ENCODE measurements at places on chromosomes 7 and 10.

- no peak for DNase-seq
Measured at GRCh38 chr10:122422266-122422989, 32.0 kb upstream of the ARMS2 start.

- no peak for DNase-seq
Measured at GRCh38 chr10:29189256-29189655, 99.6 kb upstream of the LYZL1 start.

- DNase-seq, result no peak
Measured at GRCh38 chr7:148242294-148242821, 348.2 kb upstream of the C7orf33 start.

- no peak for DNase-seq
Measured at GRCh38 chr10:103058034-103058433, 135.0 kb downstream of the NT5C2 start.

DNA sequence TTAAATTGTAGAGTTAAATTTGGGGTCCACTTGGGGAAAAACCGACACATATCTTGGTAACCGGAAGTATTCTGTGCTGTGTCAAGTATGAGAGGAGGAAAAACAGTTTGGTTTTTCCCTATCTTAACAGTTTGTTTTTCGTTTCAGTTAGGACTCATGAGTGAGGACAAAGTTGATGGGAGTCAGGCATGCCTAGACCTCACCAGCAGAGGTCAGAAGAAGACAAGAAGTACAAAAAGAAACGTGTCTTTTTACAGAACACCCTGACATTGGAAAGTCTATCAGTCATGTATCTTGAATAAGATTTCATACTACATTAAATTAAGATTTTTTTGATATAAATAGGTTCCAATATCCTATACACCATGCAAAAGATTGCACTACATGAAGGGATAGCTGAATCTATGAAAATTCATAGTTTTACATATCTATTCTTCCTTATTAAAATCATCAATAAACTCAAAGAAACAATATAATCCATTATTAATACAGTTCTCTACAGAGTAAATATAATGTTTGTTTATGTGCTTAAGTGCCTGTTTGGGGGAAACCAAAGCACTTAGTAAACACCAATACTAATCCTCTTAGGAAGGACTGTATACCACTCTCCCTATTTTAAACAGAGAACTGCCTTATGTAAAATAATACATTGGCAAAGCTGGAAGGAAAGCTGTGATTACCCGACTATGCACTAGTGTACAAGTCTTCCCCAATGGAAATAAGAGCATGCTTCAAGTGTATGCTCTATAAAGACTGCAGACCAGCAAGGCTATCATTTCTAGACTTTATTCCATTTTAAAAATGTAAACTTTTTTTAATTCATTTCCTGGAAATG lies 95.6 kb downstream of the USP6NL start:
- peak; percentile 21 for DNase-seq

DNA sequence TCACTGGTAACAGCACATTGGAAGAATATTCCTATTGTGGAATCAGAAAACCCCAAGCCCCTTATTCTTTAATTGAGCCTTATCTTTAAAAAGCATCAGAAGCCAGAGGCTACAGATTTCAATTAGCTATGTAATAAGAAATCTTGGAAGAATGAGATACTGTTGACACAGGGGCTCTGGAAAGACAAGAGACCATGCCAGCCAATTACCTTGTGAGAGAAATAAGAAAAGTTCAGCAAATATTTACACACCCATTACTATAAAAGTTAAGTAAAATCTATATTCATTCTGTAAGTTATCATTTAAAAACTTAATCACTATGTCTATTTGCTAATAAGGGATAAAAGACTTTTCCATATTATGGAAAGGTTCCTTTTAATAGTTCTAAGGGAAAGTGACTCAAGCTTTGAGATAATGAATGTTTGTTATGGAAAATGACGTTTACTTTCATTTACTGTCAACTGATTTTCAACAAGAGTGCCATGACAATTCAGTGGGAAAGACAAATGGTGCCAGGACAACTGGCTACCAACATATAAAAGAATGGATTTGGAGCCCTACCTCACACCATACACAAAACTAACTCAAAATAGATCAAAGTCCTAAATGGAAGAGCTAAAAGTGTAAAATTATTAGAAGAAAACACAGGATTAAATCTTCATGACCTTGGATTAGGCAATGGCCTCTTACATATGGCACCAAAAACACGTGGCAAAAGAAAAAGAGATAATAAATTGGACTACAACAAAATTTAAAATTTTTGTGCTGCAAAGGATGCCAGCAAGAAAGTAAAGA lies 28.3 kb downstream of the ZFAND2A start:
- no peak for DNase-seq

DNA sequence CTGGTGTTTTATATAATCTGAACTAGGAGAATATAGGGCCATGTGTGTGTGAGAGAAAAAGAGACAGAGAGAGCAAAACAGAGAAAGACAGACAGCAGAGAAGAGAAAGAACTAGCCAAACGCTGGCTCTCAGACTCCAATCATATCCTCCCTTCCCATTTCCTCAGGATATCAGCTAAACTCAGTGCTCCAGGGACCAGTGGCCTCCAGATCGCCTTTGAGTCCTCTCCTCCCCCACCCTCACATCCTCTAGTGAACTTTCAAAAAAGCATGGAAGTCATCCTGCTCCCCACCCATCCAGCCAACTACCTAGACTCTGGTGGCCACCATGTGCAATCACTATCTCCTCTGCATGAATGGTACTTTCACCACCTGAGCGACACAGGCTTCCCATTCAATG lies 386.1 kb upstream of the NPVF start:
- no peak for DNase-seq

DNA sequence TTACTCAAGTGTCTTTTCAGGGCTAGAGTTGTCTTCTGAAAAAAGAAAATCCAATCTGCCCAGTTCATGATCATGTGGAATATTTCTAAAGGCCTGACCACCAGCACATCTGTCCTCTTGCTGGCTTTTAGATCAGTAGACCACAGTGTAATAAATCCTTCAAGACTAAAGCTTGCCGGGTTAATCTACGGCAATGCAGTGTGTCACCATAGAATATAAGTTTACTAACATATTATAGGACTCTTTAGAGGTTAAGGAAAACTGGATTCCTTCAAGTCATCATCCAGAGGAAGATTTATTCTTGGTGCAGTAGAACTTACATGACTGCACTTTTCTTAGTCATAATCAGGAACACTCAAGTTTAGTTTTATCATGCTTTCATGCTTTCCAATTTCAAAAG lies 349.5 kb downstream of the SEMA3D start:
- DNase-seq, result no peak

DNA sequence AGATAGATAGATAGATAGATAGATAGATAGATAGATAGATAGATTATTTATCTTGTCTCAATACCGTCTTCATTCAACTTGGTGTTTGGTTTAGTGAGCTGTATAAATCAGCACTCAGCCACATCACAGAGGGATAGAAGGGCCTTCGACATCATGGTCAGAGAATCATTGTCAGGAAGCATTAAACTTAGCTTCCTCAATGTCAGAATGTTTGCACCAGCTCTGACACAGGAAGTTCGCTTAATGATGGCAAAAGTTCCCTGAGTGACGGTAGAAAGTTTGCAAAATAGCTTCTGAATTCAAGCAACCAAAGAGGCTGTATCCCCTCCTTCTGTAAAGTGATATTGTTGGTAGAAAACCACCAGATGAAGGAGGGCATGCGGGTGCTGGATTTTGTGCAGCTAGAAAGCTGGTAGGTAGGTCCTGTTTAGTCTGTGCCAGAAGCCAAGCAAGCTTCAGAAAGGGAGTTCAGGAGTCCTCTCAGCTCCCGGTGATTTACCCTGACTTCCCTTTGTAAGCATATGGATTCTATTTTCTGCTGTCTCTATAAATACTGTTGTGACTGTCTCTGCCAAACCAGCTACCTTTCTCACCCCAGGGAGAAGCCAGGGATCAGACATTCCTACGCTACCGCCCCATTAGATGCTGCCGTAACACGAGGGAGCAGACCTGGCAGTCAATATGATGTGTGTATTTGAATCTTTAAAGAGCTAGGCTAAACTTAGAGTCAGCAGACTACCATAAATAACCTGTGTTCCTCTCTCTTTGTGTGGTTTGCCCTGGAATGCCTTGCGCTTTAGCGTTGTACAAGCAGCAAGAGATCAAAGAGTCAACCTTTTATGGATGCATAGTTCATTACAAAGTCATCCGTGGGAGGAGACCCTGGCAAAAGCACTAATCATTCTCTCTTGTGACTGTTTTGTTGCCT lies 200.5 kb upstream of the KIAA1217 start:
- DNase-seq, result no peak

DNA sequence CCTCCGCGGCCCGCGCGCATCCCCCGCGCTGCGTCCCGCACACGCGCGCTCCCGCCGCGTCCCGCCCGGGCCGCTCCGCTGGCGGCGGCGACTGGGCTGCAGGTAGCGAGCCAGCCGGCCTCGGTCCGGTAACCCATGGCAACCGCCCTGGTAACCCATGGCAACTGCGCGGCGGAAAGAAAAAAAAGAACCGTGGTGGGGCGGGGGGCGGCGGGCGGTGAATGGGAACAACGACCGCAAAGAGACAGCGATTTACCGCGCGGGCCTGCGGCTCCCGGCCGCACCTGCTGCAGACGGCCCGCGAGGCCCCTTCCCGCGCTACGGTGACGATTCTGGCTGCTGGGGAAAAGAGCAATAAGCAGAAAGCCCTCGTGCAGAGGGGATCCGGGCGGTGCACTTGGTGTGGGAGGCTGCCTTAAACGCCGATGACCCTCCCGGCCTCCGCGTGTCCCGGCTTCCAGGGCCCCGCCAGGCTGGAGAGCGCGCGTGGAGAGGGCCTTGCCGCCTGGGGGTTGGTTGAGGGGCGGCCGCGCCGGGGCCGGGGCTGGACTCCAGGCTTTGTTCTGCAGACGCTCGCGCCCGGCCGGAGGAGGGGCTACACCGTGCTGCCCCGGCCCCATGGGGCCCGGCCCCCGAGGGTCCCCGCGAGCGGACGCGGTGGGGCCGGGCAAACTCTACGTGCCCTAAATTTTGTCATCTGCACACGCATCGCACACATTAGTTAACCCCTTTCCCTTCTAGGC lies 84.7 kb downstream of the SNX10 start:
- no peak for DNase-seq

DNA sequence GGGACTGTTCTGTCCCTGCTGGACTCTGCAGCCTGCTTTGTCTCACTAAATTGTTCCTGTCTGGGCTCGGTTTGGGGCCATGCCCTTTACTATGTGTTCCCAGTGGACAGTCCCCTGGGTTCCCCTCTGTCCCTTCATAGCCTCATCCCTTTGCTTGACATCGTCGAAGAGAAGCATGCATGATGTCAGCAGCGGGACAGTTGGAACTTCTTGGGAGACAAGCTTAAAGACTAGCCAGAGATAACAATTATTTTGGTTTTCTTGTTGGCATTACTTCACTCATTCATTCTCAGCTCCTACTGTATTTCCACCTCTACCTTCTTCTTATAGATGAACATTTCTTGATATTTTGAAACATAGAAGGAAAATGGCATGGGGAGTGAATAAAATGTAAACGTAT lies 2.7 kb downstream of the EPHB6 start:
- no peak for DNase-seq

GRCh38 chr7:95485391-95486123 lies at the start of gene ASB4:
Gene ASB4 (plus strand): TSS chr7:95485943. CDS start chr7:95485972, 29 bp downstream.
- DNase-seq, result no peak

GRCh38 chr10:51367127-51367526 lies 292.8 kb downstream of the PRKG1 start:
- no peak for DNase-seq

DNA sequence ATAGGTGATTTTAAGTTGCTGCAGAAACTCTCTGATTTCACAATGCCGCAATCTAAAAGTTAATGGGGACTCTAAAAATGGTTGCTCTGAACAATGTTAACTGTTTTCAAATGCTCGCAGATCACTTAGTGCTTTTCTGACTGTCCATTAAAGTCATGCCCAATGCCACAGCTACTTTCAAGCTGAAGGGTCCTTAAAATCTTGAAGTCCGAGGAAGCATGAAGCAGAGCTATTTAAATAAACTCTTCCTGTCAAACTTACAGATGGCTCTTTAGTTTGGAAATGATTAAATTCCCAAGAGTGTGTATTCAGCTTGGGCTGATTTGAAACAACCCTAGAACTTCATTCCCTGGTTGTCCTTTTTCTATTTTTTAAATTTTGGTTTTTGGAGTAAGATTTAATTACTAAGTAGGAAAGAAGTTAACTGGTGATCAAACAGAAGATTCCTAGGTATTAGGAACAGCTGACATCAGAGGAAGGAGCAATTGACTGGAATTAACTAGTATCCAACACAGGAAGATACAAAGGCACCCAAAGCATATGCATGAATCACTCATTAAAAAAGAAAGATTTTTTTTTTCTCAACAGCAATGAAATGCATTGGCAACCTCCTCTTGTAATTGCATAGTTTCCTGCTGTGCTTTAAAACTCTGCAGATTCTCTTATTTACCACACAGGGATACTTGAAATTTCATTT lies 105.1 kb downstream of the NRP1 start:
- DNase-seq, result no peak

DNA sequence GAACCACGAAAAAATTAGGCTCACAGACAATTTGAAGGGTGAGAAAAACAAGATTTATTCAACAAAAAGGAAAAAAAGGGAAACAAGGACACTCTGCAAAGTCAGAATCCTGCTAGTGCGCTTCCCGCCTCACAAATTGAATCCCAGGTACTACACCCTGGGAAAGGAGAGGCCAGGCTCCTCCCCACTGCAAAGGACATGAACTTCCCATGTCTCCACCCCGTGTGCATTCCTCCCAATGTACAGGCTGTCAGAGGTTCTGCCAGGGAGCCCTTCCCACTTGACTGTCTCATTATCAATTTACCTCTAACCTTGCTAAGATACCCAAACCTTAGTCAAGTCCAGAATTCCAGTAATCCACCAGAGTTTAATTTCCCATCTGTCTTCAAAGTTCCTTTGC lies 70.4 kb upstream of the CDK1 start:
- no peak for DNase-seq

GRCh38 chr7:90474284-90475210 lies 5.1 kb downstream of the PTTG1IP2 start:
- DNase-seq, result peak; percentile 64

DNA sequence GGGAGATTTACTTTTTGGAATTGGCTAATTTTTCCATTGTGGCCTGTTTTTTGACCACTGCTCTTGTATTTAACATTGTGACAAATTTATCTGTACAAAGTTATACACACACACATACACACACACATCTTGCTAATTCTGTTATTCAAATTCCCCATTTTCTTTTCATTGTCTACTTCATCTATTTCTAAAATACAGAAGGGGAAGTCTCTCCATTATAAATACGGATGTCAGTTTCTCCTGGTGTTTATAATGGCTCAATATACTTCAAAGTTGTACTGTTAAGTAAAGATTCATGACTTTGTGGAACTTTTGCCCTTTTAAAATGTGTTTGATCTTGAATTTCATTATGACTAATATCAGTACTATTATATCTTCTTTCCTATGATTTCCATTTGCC lies 81.0 kb downstream of the CNOT4 start:
- no peak for DNase-seq

- DNase-seq, result no peak
Measured at GRCh38 chr7:73892003-73892999, 31.3 kb downstream of the TMEM270 start.

DNA sequence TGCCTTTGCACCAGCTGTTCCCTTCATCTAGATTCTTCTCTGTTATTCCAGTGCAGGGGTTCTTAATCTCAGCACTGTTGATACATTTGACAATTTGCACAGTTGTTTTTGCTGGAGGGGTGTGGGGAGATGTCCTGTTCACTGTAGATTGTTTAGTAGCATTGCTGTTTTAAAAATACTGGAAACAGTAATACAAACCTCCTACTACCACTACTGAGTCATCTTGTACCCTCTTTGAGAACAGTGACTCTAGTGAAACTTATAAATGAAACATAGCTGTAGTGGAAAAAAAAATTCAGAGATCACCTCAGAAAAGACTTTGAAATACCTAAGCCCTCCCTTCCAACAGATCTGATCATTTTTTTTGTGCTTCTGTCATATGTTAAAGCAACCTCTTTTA lies 154.8 kb upstream of the TMEM196 start:
- no peak for DNase-seq

Measured in keratinocyte (primary cell).